ENCODE measurements at places on chromosomes 6 and 20.

DNA sequence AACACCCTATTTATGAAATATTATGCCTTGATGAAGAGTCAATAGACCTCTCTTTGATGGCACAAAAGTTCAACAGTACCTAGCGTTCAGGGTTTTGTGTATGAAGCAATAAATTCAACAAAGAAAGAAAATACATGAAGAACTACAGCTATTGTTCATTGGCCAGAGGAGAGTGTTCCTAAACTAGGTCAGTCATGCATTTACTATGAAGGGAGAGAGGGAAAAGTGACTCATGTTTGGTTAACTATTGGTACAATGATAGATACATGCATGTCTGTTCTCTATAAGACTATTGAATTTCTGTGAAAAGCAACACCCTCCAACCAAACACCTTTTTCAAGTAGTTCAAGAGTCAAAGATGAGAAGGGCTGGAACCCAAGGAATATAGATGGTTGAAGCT, 50.7 kb downstream of the CLIC5 start:
- DNase-seq: no peak

DNA sequence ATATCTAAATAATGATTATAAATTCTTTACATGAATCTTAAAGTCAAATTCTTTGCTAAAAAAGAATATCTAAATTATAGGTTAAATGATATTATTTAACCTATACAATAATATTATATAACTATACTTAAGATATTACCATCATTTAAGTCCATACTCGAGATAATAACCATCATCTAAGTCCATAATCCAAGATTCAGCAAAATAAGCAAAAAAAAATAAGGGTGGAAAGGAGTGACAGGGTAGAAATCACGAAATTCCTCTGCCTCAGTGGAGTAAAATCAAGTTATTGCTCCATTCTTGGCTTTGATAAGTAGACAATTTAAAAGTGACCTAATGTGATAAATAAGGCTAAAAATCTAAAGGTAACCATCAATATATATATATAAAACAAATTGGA, 9.7 kb downstream of the IL17A start:
- no peak for DNase-seq

DNA sequence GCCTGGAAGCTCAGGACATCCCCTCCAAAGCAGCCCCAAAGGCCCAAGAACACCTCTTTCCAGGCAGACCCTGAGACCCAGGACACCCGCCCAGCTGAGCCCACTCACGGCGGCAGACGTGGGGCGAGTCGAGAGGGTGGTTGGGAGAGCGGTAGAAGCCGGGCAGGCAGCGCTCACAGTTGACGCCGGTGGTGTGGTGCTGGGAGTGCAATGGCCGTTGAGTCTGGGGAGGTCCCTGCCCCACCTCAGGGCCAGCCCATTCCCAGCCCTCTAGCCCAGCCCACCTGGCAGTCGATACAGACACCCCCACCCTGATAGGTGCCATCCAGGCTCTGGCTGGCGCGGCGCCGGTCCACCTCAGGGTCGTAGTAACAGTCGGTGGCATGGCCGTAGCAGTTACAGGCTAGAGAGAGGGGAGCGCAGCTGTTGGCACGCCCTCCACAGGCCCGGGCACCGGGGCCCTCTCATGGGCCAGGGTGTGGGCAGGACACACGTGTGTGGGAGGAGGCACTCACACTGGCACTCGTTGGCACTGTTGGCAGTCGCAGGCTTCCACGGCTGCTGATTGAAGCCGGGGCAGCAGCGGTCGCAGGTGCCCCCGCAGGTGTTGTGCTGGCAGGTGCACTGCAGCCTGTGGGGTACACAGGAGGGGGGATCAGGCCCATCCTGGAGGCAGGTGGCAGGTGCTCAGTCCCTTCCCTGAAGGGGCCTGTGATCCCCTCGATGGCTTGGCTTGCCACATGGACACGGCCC, 20.5 kb downstream of the LAMA5 start:
- no peak for DNase-seq

DNA sequence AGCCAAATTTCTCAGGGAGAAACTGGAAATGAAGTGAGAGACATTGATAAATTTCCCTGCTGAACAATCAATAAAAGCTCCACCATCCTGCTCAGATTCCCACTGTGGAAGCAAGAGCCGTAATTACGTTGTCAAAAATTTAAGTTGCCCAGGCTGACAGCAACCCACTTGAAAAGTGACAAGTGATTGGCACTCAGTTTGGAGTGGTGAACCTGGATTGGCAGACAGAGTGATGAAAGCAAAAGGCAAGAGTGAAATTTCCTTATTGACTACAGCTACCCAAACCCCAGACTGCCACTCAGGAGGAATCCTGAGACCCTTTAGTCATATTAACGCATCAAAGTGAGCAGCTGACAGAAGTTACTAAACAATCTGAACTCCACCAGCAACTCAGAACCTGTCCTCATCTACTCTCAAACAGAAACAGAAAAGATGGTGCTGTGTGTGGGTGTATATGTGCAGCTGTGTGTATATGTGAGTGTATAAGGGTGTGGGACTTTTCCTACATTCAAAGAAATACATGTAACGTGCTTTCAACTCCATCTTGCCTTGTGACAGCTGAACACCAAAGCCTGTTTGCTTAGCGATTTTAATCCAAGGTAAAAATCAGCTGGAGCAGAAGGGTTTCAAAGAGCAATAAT, 157.4 kb downstream of the PKHD1 start:
- DNase-seq: no peak

- DNase-seq: no peak
Observed at GRCh38 chr6:96528193-96528592, 6.6 kb downstream of the UFL1 start.

GRCh38 chr6:136236466-136237293, 13.4 kb downstream of the MTFR2 start:
- peak; percentile 79 for DNase-seq

- no peak for DNase-seq
Observed at GRCh38 chr20:49882171-49882970, 33.0 kb downstream of the SPATA2 start.

DNA sequence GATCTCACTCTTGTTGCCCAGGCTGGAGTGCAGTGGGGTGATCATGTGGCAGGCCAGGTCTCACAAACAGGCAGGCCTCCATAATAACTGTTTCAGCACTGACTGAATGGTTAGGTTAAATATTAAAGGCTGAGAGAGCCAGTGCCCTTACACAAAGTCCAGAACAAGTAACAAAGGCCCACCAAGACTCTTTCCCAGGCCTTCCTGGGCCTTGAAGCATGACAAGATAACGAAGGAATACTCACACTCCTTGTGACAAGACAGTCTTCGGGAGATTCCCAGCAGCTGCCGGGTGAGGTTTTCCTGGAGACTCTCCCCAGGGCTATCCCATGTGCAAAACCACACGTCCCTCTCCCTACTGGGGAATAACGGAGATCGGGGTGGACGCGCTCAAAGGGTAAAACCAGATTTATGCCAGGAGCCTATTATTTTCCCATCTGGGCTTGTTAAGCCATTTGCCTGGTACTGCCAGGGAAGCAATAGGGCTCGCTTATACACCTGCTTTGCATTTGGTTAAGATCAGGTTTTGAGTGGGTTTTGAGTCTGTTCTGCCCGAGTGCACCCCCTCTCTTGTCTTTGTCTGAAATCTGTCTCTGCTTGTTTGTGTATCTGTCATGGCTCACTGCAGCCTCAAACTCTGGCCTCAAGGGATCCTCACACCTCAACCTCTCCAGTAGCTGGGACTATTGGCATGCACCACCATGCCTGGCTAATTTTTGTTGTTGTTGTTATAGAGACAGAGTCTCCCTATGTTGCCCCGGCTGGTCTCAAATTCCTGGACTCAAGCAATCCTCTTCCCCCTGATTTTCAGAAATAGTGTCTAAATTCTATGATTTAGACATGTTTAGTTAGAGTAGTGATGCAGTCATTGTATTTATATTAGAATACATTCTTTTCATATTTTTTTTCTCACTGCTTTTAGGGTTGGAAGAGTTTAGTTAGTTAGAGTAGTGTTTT, 1.4 kb upstream of the ENPP3 start:
- no peak for DNase-seq

DNA sequence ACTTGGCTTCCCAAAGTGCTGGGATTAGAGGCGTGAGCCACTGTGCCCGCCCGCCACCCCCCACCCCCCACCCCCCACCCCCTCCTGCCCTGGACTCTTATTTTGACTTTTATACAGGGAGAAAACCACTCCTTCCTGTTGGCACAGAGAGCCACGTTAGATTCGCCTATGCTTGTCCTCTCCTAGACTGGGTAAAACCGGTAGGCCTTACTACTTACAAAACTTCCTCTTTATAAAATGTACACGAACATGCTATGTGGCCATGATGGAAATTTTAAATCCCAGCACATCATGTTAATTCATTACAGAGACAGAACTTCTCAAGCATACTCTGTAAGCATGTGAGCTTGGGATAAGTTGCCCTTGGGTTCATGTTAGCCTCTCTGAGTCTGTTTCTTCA, 124.2 kb downstream of the SLC24A3 start:
- DNase-seq: no peak

- peak; percentile 52 for DNase-seq
Observed at GRCh38 chr20:63442100-63442493, 30.4 kb downstream of the KCNQ2 start.

DNA sequence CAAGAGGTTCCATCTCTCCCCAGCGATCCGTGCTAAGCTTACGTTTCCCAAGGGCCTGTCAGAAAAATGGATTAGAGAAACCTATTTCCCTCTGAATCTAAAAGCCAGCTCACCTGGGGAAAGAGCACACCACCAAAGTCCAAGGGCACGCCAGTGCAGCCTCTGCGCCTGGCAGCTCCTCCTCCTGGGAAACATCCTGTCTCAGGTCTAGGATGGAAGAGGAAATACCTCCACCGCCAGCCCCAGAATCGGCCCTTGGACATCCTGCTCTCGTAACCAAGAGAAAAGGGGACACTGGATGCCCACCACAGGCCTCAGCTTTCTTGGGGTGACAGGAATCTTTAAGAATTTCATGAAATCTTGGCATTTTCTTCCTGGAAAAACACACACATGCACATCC, 18.7 kb downstream of the RAMACL start:
- DNase-seq: no peak

- DNase-seq: no peak
Observed at GRCh38 chr20:1924910-1925861, 30.0 kb downstream of the SIRPA start.

DNA sequence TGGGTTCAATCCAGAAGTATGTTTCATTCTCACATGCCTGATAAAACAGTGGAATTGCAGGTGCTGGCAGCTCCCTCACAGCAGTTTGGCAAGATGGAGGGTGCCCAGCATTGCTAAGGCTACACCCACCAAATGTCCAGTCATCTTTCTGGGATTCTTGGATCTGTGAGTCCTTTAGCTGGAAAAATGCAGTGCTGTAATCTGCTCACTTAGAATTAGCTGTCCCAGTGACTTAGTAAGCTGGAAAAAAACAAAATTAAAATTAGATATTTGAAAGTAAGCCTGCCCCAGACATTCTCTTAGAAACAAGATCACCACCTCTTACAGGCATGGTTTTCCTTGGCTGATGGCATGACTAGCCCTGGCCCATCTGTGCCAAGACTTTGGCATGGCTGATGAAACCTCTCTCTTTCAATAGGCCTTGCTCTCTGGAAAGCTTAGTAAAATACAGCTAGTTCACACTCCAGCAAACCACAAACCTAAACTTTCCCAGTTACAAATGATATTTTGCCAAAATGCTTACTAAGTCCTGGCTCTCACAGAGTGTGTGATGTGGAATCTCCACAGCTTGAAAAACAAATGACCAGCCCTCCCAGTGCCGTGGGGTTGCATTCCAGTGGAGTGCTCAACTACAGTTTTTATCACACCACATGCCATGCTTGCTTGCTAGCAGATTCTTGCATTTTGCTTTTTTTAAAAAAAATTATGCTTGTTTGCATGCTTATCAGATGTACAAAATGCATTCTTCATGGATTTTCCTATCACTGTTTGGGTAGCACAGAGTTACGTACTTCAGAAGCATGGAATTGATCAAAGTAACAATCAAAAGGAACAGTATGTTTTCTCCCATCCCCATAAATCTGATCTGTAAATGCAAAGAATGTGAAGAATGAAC, 261.5 kb downstream of the EYA4 start:
- DNase-seq: no peak

- no peak for DNase-seq
Observed at GRCh38 chr6:91437315-91437729, 850.5 kb upstream of the MAP3K7 start.

GRCh38 chr6:99613705-99614429, 7.2 kb downstream of the PRDM13 start:
- peak; percentile 40 for DNase-seq

DNA sequence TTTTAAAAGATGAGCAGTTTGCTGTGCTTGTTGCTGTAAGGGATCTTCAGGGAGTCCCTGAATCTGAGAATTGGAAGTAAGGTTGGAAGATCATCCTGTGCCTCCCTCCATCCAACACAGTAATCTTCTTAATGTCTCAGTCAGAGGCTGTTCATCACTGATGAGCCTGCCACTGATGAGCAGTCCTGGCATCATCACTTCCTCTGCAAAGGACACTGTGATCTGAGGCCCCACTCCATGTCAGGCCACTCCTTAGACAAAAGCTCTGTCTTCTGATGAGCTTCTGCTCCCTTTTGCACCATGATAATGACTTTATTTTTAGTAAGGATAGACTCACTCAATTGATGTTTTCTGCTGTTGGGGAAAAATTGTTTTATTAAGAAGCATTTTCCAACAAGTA, 121.0 kb downstream of the UST start:
- no peak for DNase-seq

DNA sequence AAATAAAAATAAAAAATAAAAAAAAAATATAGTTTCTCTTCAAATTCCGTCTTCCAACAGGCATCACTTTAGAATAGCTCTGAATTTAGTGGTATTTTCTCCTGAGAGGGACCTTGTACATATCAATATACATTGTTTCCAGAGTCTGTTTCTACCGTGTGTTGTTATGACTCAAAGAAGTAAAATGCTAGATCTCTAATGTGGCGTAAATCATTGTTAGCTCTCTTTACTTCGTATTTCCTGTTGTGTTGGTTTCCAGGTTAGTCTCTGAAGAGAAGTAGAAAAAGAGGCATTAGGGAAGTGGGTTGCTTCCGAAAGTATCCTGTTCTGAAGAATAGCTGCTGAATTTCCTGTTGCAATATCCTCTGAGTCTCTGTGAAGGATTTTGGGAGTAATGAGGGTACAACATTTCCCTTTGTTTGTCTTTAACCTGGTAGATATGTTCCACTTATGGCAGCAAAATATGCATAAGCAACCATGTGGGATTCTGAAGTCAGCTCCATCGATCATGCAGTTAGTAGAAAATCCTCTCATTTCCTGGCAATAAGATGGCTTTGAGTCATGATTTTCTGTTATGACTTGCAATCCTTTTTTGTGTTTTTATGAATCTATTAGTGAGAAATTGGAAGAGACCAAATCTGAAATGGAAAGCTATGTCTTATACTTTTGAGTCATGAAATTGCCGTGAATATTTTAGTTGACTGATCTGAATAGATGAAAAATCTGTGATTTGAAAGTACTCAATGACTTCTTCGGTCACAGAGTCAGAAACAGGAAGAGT, 42.0 kb upstream of the MCHR2 start:
- DNase-seq: no peak

All from hematopoietic multipotent progenitor cell treated with erythropoietin and hydrocortisone succinate and interleukin-3 and kit ligand, for 8 days (in vitro differentiated cells).